ENCODE measurements at places on chromosomes 7 and 10.

- ATAC-seq: no peak
Measured at GRCh38 chr7:92417913-92418312, 29.4 kb upstream of the GATAD1 start.

GRCh38 chr7:79410345-79410744 lies 43.1 kb downstream of the MAGI2 start:
- ATAC-seq: no peak

- peak; percentile 97 for ATAC-seq
Measured at GRCh38 chr10:43781480-43782361, 133.0 kb upstream of the ZNF32 start.

GRCh38 chr10:35451151-35452016 lies 115.1 kb downstream of the CCNY start:
- peak; percentile 59 for ATAC-seq

DNA sequence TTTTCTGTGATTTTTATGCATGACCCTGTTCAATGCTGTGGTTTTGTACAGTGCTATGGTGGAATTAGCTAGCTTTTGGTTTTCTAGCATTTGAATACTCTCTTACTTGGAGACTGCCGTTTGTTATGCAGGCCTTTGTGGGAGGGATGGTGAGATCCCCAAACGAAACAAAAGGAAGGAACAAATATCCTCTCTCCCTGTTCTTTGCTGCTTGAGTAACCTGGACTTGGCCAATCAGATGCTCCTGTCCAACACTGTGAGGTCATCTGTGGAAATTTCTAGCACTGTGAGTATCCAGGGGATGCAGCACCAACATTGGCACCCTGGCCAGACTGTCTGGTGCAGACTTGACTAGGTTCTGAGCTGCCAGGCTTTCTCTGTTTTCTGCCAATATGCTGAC lies 314.4 kb downstream of the ANKRD30A start:
- ATAC-seq: no peak

DNA sequence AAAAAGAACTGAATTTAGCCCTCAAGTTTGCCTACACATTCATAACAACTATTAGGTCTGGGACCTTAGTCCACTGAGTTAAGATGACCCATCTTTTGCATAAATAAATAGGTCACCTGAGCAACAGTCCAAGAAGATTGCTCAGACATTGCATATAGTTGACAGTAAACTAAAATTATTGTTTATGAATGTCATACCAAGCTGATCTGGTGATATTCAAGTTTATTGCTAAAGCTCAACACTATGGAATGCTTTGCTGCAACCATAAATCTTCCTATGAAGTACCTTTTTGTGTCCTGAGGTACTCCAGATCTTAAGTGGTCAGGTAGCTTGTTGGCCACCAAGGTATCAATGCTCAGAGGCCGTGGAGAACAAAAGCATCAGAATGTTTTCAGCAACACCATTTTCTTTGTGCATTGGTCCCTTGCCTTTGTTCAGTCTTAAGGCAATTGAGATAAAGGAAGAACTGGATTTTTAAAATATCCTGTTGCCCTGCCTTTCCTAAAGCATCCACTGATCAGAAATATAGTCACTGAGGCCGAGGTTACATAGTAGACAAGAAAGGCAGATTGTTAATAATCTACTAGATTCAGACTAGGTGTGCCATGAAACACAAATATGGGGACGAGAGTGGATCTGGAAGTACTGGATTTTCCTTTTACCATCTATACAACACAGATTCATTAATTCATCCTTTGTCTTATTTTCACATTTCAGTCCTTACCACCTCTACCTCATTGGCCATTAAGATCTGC lies 321.3 kb downstream of the PTEN start:
- no peak for ATAC-seq

- no peak for ATAC-seq
Measured at GRCh38 chr7:101860316-101861217, 43.1 kb downstream of the CUX1 start.

- no peak for ATAC-seq
Measured at GRCh38 chr10:121833387-121833786, 94.4 kb downstream of the ATE1 start.

DNA sequence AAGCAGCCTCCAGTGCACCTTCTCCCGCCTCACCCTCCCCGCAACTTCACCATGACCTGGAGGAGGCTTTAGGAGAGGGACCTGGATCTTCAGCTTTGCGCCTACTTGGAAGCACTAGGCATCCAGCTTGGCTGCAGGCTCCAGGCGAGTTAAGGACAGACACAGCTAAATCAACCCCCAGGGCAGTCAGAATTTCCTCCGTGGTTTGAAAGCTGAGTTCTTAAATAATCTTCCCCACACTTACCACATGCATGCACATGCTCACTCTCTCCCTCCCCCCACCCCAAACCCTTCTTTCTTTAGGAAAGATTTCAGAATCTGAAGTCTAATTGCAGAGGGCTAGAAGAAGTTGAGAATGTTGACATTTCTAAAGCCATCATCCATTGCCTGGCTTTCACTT lies 36.7 kb upstream of the LRRC4 start:
- no peak for ATAC-seq

GRCh38 chr10:8438603-8439002 lies 384.1 kb downstream of the GATA3 start:
- peak; percentile 57 for ATAC-seq

Measured in activated T-helper 17 cell treated with anti-CD3 and anti-CD28 coated beads, Interleukin-2, amount 50 U/mL, for 72 hours (primary cell).